ENCODE measurements at places on chromosomes 7 and 10.

DNA sequence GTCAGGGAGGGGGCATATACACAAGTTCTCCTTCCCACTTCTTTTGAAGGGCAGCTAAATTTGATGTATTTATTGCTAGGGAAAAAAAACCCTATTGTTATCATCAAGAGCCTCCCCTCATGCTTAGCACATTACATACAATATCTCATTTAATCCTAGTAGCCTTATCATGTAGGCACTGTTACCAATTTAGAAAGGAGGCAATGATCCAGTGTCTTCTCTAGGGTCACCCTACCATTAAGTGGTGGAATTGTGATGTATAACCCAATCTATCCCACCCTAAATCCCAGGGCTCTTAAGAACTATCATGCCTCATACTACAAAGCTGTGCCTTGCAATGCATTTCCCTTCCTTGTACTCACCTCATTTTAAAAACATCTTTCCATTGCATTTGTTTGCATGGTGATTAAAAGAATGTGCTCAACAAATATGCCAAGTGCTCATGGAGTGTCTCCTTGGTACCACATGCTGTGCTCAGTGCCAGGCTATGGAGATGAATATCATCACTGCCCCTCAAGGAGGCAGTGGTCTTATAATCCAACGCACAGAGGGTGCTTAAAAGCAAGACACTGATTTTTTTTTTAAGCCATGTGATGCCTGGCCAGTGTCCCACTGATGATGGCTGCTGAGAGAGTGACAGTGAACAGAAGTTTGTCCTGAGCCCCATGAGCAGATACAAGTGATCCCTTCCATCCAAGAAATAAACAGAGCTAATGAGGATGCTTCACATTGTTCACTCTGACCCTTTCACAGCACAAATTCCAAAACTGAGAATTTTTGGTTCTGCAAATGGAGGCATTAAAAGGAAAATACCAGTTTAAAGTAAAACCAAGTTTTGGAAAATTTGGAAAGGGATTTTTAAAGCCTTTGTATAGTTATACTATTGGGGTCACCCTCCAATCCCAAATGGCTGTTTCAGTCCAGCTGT is 98.2 kb downstream of the SORBS1 start:
- DNase-seq, result no peak

DNA sequence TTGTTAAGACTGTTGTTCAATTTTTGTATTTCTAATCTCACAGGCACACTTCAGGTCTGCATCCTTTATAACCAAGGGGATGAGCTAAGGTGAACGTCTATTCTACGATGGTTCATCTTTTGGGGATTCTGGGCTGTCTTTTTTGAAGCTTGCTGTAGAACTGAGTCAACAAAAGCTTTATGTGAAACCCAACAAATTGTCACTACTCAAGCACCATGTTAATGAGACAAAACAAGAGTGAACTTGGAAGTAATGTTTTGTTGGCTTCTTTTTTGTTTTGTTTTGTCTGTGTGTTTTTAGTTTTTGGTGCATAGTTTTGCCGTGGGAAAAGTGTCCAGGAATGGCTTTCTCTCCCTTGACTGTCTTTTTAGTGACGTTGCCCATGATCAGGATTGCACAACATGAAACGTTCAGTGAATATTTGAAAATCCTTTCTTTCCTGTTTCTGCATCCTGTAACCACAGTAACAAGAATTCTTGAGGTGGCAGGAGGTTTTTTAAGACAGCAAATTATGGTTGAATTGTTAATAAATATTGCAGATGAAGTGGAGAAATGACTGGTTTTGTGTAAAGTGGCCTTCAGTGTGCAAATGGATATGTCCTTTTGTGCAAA is 65.6 kb downstream of the WIPF3 start:
- DNase-seq, result no peak

DNA sequence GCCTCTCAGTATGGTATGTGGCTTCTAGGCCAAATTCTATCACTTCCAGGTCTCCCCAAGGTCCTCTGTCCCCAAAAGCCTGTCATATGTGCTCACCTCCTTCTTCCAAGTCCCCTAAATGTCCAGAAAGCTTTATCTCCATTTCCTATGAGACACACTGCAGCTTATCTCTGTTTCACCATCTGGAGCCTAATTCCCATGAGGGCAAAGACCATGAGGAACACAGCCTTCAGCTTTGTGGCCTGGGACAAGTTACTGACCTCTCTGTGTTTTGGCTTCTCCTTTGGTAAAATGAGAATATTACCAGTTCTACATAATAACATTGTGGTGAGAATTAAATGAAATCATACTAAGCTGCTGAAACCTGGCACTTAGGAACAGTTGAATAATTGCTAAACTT is 19.2 kb downstream of the ST8SIA6 start:
- no peak for DNase-seq

DNA sequence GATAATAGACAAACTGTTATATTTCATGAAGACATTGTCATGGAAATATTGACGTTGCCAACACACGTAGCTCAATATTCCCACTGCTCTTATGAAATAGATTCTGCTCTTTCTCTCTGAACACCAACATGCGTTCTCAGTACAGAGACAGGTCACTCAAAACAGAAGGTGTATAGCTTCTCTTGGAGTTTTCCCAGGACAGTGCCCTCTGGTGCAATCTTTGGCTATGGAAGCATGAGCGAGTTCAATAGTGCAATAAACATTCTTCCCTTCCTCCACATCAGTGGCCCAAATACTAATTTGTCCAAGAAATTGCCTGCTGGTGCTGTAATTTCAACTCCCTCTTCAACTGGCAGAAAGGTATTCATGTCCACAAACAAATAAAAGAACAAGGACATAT is 145.3 kb downstream of the MAGI2 start:
- DNase-seq, result no peak

GRCh38 chr7:111091593-111092358 is 849 bp downstream of the LRRN3 start:
- DNase-seq, result no peak
